Chondrocyte (in vitro differentiated cells): ENCODE measurements at places on chromosomes 13 and 19. TPM values are rescaled to one million over a fixed set of nuclear protein-coding genes. Genes with fewer than 3 reads are reported as not detected.

C13orf42 gene
- not detected in 3 replicates for total RNA-seq

ZNF667 gene
- total RNA-seq: not detected in 3 replicates

GARIN5A gene
- 1.7 to 2.1 TPM (median 1.9 TPM) in 3 replicates for total RNA-seq

PLPPR3 gene
- total RNA-seq: 5.4 to 6.8 TPM (median 6.0 TPM) in 3 replicates

KRI1 gene
- 14.2 to 16.1 TPM (median 15.4 TPM) in 3 replicates for total RNA-seq

ZNF256 gene
- total RNA-seq: 4.6 to 7.7 TPM (median 5.1 TPM) in 3 replicates

DNA sequence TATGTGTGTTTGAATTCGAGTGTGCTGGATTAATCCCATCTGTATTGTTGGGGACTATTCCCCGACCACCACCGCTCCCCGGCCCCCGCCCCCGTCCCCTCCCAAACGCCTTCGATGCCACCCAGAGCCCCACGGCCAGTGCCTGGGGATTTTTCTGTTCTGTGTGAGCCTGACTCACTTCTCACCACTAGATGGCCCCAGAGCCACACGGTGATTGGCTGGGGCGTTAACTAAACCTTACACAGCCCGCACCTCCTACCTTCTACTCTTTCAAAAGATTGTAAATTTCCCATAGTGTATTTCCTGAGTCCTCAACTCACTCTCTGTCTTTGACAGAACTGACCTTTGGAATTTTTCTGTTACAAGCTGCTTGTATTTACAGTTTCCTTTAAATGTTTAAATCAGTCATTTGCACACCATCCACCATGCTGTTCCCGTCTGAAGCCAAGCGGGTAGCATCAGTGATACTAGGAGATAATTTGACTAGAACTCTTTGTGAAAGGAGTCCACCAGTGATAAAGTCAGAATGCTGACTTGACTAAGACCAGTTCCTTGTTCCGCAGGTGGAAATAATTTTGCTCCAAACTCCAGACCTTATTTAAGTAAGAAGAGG, 61.4 kb downstream of the RFX2 start:
- DNase-seq: peak; percentile 33

GRCh38 chr13:22357132-22357531, 686.3 kb downstream of the FGF9 start:
- no peak for DNase-seq

DNA sequence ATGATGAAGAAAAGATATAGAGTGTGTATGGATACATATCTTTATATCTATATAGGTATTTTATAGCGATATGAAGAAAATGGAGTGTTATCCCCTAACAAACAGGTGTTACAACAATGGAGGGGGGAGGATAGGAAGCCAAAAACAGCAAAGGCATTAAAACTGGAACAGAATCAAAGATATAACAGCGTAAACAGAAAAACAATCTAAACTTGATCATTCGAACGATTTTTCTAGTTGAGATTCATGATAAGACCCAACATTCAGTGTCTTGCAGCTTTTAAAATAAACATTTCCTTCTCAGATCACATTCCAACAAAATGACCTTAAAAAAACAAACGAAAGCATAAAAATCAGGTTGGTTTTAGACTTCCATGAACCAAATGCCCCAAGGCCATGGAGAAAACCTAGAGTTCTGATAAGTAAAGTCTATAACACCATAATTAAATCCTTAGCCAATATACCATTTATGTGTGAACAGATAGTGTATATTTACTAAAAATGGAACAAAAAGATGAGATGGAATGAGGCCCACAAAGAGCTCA, 55.7 kb downstream of the CAB39L start:
- no peak for DNase-seq

GRCh38 chr13:36385489-36385888, 39.3 kb upstream of the SPART start:
- no peak for DNase-seq

DNA sequence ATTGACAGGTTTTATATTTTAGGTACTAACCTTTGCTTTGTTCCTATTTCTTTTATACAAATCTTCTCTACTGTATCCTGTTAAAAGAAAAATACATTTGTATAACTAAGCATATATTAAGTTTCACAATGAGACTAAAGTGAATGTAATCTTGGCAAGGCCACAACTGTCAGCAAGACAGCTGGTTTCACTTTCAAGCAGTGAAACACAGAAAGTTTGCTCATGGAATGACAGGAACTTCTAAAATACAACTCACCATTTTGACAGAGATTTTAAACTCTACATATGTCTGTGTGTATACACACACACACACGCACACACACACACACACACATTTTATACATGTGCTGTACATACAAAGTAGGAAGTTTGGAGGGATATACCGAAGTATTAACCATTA, 53.3 kb downstream of the PARP4 start:
- no peak for DNase-seq

GRCh38 chr13:87878706-87879105, 207.5 kb downstream of the SLITRK5 start:
- no peak for DNase-seq

DNA sequence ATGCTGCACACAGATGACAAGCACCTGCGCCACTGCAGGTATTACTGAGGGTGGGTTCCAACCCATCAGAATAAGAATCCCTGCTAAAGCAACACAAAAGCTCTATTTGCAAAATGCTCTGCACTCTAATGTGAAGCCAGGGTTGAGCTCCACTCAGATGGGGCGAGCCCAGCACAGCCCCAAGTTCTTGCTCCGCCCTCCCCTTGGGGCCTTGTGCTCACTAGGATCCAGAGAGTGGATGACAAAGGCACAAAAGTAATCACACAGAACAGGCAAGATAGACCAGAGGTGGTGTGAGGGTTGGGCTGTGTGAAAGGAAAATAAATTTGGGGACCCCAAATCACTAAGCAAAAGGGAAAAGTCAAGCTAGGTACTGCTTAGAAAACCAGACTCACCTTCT, 8.2 kb upstream of the ZNF611 start:
- DNase-seq: no peak
